ENCODE measurements at places on chromosomes 12 and 14.

DNA sequence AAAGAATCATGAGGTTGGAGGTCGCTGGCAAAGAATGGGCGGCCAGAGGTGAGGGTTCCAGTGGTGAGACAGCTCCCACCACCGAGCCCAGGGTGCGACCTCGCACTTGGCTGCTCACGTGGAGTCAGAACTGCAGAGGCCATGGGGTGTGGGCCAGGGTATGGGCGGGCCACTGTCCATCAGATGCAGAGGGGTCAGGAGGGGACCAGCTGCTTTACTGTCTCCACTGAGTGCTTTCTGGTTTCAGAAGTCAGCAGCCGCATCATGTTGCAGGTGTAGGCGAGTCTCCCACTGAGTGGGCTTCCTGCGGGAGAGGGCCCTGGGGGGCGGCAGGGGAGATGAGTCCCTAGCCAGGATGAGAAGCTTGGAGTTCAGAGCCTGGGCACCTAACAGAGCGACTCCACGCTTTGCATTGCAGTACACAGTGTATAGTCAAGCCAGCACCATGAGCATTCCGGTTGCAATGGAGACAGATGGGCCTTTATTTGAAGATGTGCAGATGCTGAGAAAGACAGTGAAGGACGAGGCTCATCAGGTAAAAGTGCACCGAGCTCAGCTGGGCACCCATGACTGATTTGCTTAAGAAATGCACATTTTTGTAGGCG is 46.9 kb upstream of the DYNC1H1 start:
- DNase-seq = no peak

- no peak for DNase-seq
Measured at GRCh38 chr12:12379831-12380730, 23.2 kb downstream of the BORCS5 start.

DNA sequence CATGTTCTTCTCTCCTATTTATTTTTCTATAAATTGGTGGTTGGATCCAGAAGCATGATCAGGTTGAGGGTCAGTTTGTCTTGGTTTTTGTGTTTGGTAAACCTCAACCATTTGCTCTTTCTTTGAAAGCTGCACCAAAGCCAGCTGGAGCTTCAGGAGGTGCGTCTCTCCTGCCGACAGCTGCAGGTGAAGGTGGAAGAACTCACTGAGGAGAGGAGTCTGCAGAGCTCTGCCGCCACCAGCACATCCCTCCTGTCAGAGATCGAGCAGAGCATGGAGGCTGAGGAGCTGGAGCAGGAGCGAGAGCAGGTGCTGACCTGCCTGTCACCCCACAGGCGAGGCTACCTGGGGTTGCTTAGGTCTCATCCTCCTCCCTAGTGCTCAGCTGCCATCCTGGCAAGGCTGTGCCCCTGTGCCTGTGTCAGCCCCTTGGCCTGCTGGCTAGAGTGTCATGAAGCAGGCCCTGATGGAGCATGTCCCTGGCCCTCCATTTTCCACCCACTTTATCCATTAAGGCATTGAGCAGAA is 45.0 kb downstream of the RAB35 start:
- no peak for DNase-seq

GRCh38 chr14:23640524-23641141 is 4.5 kb downstream of the DHRS2 start:
- no peak for DNase-seq

GRCh38 chr12:1691123-1692007 is 495 bp downstream of the ADIPOR2 start:
- DNase-seq = no peak

- DNase-seq = no peak
Measured at GRCh38 chr14:91400696-91401095, 16.9 kb downstream of the CCDC88C start.

- no peak for DNase-seq
Measured at GRCh38 chr12:52542785-52543318, 10.1 kb downstream of the KRT71 start.

GRCh38 chr12:126862500-126862899 is 1404.5 kb upstream of the TMEM132C start:
- no peak for DNase-seq

DNA sequence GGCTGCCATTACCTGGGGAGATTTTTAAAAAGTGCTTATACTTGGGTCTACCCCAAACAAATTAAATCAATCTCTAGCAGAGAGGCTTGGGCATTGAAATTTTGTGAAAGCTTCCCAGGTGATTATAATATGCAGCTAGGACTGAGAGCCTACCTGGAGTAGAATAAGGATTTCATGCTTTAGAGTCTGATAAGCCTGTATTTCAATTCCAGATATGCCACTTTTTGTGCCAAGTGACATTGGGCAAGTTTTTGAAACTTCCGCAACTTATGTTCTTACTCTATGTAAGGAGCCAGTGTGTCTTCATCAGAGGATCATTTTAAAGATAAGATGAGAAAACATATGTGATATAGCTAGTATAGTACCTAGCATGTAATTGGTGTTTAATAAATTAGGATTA is 159.8 kb upstream of the LRIG3 start:
- DNase-seq = no peak

- peak; percentile 72 for DNase-seq
Measured at GRCh38 chr12:19129486-19130223, at the start of gene PLEKHA5. Gene PLEKHA5 (plus strand): TSS chr12:19129733. CDS start chr12:19129800, 67 bp downstream.

DNA sequence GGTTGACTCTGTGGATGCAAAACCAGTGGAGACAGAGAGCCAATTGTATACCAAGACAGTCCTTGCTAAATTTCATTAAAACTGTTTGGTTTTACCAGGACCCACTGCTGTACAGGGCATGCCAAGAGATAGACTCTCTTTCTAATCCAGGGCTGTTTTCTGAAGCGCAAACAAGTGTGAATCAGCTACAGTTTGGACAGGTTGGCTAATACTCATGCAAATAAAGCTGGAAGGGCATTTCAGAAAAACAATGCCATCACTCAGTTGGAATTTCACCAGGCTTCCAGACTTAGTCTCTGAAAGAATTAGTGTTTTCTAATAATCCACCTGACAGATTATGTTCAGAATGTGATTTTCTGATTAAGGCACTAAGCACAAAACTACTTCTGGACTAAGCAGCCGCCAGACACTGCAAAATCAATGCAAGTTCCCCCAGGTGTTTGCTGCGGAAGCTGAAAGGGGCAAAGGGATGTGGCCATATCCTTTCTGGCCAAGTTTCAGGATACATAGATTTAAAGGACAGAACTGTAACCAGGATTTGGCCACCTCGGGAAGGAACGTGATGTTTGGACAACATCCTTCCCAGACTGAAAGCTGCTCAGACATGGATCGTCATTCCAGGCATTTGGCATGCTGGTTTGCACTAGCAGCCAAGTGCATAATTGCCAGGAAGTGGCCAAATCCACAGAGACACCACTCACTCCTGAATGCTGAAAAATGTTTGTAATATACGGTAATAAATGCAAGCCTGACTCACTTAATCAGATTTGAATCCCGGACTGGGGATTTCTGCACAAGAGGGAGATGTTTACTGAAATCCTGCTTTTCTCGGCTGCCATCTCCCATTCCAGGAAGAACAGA is 32.0 kb upstream of the CDKN3 start:
- no peak for DNase-seq

DNA sequence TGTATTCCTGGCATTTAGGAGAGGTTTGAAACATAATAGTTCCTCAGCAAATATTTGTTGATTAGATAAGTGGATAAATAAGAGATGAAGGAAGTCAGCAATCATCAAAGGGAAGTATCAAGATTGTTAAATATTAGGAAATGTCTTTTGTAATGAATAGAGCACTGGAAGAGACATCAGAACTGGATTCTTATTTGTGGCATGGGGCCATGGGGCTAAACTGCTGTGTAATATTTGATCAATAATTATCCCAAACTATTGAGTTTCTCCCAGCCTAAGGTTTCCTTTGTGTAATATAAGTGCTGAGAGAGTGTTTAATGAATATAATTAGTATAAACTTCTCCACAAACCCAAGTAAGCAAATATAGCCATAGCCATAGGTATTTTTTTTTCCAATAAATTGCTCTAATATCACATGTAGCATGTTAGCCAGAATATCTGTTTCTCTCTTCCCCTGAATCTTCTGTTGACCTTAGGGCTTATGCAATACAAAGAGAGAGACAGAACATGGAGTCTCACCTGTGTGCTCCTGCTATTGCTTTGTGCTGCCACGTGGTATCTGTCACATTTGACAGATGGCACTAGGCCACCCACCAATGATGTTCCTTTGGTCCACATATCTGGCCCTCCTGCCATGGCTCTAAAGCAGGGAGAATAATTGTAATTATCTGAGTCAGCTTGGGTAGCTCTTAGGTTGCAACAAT is 658.7 kb downstream of the SOX5 start:
- no peak for DNase-seq

DNA sequence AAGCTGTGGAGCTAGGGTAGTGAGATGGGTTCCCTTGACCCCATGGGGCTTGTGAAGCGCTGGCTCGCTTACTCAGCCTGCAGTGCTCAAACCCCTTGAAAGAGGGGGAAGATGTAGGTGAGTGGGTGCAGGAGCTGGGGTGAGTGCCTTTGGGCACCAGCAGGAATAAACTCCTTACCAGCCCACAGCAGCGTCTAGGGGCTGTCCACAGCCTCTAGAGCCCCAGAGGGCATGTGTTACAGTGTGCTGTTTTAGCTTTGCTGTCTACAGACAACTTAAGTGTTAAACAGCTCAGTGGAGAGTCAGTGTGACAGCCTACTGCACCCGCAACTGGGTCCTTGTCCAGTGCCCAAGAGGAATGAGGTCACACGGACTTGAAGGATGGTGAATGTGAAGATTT is 48.0 kb downstream of the TSPAN8 start:
- DNase-seq = no peak

GRCh38 chr12:58803908-58804307 is 116.4 kb downstream of the LRIG3 start:
- no peak for DNase-seq

DNA sequence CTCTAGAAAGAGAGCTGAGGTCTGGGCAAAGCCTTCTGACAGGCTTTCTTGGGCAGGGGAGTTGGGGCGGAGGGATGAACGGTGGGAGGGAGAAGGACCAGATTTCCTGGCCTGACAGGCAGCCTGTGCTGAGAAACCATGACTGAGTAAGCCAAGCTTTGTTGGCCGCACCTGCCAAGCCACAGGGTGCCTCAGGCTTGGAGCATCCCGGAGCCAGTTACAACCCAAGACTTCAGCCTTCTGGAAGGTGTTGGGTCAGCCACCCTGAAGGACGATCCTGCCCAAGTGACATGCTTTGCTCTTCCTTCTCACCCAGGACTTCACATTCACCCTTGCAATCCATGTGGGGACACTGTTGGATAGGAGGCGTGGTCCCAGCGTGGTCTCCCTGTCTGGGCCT is 21.0 kb upstream of the AQP2 start:
- DNase-seq = no peak

DNA sequence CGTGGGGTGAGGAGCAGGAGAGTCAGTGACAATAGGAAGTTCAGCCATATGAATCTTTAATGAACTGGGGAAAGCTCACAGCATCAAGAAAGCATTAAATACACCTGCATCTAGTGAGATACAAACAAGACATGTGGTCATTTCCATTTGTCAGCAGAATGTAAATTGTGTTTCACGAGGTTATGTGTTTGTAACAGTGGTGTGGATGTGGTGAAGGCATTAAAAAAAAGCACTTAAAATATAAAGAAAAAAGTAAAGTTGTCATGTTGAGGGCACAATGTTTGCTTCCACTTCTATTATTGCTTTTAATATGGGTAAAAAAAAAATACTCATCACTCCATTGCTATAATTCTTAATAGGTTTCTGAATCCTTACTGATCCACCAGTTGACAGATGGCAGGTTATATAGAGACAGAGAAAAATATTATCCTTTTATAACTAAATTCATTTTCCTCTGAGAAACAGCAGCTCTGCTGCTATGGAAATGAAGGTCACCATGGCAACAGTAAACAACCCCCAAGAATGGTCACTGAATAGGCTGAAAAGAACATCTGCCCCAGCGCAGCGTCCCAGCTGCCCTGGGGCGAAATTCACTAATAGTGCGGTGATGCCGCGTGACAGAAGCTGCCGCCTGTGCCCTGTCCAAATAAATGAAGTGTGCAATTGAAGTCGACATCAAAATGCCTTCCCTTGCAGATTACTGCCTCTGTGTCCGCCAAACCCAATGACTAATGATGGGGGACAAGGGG is 226.1 kb downstream of the FOXN3 start:
- DNase-seq = peak; percentile 29

- DNase-seq = no peak
Measured at GRCh38 chr14:61643555-61643954, 51.8 kb upstream of the HIF1A start.

DNA sequence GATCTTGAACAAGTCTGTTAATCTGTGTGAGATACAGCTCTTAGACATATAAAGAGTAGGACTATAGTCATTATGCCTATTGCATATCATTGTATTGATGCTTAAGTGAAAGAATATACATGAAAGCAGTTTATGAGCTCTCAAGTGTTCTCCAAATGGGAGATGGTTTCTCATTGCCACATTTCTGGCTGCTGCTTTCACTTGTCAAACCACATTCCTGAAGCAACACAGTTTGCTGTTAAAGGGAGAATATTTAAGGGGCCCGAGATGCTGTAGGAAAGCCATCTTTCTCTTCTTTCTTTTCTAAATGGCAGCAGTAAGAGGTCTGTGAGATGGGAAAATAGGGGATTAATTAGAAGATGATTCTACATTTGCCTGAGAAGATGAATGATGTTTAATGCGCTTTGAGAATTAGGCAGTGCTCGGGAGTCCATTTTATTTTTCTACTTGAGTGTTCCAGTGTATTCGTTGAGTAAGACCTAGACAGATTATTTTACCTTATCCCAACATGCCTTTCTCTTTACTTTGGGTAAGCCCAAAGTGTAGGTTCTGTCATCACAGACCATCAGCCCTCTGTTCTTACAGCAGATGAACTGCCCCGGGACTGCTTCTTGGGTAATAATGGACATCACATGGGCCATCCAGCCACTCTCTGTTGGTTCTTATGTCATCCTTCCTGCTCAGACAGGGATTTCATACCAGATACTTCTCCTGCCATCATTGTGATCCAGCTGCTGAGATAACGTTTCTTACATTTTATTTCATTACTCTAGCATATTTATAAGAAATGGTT is 35.6 kb downstream of the ANO4 start:
- no peak for DNase-seq

GRCh38 chr12:52015532-52016041 is 8.8 kb downstream of the TAMALIN start:
- DNase-seq = no peak
